ENCODE measurements at places on chromosomes 2 and 18.

GRCh38 chr18:45280481-45281276, 334.6 kb upstream of the SLC14A2 start:
- no peak for DNase-seq

- DNase-seq, result no peak
Observed at GRCh38 chr18:55795101-55795669, 207.2 kb upstream of the TCF4 start.

DNA sequence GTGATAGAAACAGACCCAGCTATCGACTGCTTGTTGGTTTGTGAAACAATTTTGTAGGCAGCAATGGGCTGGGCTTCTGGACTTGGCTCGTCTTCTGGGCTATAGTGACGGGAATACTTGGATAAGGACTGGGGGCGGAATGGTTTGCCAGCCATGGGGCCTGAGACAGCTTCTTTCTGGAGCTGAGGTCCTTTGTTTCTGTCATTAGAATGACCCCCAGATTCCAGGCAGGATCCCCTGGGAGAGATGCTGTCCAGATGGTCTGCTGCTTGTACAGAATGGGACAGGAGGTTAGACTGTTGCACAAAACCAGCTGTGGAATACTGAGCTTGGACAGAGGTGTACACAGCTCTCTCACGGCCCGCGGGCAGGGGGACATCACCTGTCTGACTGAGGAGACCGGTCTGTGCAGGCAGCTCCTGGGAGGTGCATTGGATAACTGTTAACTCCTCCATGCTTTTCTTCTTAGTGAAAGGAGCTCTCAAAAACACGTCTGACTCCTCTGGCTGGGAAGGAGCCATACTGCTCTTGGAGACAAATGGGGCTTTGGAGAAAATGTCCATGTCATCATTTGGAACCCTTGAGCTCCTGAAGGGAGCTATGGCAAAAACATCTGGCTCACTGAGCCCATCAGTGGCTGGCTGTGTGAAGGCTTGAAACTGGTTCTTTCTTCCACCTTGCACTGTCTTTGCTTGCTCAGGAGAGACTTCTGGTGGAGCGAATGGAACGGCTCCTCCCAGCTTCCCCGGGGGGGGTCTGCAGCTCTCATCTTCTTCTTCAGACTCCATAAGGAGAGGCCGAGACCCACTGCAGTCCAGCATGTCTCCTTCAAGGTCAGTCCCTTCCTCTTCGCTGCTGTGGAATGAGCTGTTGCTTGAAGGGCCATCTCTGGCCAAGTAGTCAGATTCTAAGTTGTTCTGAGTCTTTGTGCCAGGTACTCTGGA, 28.6 kb upstream of the NFU1 start:
- DNase-seq, result no peak

- no peak for DNase-seq
Observed at GRCh38 chr2:232319067-232319802, 59.3 kb upstream of the ALPP start.

DNA sequence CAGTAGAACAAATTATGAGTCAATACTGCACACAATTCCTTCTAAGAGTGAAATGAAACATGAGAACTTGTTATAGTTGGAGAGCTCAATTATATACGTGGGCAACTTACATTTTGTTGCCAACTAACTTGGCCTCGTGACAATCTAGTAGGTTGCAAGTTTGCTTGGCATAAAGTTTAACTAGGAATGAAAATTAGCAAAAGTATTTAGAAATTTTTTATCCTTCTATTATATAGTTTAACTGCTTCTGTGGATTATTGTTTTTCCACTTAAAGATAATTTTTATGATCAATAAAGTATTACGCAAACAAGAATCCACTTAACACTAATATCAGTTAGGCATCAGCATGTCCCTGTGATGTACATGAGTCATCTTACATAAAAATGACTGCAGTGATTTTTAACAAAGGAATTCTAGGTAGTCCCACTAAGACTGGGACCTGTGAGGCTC, 41.1 kb downstream of the FAM124B start:
- no peak for DNase-seq

- no peak for DNase-seq
Observed at GRCh38 chr2:199710551-199710950, 140.4 kb downstream of the FTCDNL1 start.

GRCh38 chr2:96697476-96697875, 42.4 kb downstream of the LMAN2L start:
- no peak for DNase-seq

GRCh38 chr18:76259096-76259495, 235.9 kb downstream of the ZNF516 start:
- no peak for DNase-seq

DNA sequence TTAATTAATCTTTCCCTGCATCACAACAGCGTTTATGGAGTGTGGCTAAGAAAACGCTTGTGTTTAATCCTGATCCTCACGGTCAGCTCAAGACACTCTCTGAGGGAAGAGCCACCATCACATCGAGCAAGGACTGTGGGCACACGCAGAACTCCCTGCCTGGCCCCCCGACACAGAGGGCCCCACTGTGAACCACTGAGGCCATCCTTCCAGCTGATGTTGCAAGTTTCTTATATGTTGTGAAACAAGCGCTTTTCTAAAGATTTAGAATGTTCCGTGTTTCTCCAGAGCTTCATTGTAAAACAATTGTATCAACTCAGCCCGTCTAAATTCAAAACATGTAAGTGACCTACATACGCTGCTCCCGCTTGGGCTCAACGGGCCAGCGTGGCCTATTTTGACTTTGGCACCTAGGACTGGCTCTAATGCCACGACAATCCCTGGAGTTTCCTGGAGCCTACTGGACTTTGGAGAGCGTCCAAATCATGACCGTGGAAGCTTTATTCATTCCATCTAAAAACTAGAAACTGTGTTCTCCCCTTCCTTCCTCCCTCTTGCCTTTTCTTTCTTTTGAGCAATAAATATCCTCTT, 34.9 kb downstream of the SERPINE2 start:
- no peak for DNase-seq

DNA sequence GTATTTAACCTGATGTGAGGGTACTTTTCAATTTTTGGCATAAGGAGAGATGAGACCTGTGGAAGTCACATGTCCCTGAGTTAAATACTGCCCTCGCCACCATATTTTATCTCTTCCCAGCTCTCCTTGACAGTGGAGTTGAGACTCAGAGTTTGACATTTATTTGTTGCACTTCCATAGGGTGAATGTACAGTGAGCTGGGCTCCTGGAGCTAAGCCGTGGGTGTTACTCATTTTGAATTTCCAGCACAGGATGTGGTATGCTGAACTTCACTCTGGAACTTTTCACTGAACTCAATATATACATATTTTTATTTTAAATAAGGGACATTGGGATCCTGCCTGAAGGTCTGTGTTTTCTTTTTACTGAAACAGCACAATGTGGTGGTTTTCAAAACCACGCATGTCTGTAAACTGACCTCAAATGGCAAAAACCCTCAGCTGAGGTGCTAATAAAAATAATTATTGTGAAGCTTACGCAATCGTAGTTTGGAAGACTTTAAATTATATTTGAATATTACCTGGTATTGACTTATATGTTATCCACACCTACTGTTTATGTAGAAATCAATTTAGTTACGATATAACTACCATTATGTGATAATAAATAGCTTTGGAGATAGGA, 12.1 kb downstream of the RNF144A start:
- DNase-seq, result no peak

- DNase-seq, result no peak
Observed at GRCh38 chr18:74273394-74273793, 18.4 kb downstream of the CYB5A start.

GRCh38 chr18:68699043-68699442, 15.9 kb downstream of the TMX3 start:
- DNase-seq, result no peak

DNA sequence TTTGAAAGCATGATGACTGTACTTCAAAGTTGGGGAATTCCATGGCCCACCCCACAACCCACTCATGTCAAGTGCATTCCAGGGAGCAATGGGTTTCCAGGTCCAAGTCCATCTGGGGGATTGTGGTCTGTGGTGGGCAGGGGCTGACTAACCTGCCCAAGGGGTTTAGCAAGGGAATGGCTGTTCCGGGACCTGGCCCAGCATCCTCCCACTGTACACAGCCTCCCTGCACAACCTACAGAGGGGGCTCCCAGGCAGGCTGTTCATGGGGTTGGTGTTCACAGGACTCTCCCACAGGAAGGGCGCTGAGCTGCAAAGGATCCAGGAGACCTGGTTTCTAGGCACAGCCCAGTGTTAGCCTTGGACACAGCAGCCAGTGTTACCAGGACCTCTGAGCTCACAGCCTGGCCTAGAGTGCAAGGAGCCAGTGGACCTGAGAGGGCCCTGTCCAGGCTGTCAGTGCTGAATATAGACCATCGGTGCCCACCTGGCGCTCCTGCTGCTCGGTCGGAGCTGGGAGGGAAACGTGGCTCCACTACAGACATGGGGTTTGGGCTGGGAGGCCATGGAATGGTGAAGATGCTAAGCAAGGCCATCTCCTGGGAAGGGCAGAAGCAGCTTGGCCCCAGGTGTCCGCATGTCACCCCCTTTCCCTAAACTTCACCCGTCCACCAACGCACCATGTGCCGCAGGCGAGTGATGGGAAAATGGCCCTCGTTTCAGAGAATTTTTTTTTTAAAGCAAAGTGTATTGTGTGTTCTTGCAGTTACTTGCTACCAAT, 317.2 kb downstream of the GBX2 start:
- no peak for DNase-seq

- DNase-seq, result no peak
Observed at GRCh38 chr2:141317986-141318385, 812.8 kb downstream of the LRP1B start.

GRCh38 chr2:175957845-175958244, 44.2 kb downstream of the LNPK start:
- DNase-seq, result no peak

- no peak for DNase-seq
Observed at GRCh38 chr2:39550701-39551285, 113.7 kb upstream of the MAP4K3 start.

- no peak for DNase-seq
Observed at GRCh38 chr2:241376808-241377207, 20.7 kb downstream of the FARP2 start.

- no peak for DNase-seq
Observed at GRCh38 chr2:198641161-198641560, 816.6 kb downstream of the SATB2 start.

- DNase-seq, result no peak
Observed at GRCh38 chr2:120702801-120703200, 32.9 kb upstream of the GLI2 start.

DNA sequence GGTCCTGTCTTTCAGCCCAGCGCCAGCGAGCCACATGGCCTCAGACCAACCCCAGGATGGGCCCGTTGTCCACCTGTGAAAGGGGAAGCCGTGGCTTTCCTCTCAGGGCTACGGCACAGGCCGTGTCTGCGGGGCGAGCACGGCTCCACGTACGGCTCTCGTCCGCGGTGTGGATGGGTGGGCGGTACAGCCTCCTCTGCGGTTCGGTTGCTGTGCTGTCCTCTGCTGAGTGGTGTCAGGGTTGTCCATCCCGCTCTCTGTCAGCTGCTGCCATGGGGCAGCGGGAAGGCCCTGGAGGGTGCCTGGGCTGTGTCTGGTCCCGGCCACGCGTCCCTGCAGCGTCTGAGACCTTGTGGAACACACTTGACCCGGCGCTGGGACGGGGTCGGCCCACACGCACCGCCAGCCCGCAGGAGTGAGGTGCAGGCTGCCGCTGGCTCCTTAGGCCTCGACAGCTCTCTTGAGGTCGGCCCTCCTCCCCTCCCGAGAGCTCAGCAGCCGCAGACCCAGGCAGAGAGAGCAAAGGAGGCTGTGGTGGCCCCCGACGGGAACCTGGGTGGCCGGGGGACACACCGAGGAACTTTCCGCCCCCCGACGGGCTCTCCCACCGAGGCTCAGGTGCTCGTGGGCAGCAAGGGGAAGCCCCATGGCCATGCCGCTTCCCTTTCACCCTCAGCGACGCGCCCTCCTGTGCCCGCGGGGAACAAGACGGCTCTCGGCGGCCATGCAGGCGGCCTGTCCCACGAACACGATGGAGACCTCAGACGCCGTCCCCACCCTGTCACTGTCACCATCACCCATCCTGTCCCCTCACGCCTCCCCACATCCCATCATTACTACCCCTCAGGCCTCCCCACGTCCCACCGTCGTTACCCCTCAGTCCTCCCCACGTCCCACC, 128.7 kb downstream of the NFATC1 start:
- DNase-seq, result no peak

GRCh38 chr2:199462347-199462955, 4.7 kb upstream of the SATB2 start:
- DNase-seq, result no peak

DNA sequence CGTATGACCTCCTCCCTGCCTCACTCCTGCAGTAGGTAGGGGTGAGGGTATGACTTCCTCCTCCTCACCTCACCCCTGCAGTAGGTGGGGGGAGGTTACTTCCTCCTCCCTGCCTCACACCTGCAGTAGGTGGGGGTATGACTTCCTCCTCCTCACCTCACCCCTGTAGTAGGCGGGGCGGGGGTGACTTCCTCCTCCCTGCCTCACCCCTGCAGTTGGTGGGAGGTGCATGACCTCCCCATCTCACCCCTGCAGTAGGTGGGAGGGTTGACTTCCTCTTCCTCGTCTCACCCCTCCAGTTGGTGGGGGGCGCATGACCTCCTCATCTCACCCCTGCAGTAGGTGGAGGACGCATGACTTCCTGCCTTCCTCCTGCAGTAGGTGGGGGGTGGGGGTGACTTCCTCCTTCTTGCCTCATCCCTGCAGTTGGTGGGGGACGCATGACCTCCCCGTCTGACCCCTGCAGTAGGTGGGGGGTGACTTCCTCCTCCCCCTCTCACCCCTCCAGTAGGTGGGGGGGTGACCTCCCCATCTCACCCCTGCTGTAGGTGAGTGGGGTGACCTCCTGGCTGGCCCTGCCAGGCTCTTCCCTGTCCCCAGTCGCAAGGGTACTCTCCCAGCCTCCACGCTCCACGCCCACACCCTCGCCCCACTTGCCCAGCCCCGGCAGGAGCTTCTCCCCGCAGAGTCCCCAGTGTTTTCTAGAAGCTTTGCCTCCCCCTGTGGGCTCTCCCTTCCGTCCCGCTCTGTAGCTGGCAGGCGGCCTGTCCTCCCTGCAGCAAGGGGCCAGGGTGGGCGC, 39.3 kb downstream of the TSHZ1 start:
- peak; percentile 15 for DNase-seq

DNA sequence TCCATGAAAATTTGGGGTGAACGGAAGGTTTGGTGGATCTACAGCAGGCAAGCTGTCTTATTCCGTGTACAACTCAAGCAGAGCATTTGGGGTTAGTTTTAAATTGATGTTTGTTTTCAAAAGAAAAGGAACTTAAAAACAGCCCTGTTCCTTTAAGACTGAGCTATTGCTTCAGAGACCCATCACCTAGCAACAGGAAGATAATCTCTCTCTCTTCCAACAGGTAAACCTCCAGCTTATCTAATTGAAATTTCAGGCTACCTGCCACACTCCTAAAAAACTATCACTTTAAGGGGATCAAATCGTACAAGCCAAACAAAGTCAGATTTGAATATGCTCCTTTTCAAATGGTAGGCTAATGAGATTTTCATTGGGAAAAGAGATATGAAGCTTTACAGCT, 101.8 kb downstream of the RNF152 start:
- DNase-seq, result no peak

GRCh38 chr2:240646900-240647502, 21.7 kb downstream of the GPR35 start:
- no peak for DNase-seq

- no peak for DNase-seq
Observed at GRCh38 chr2:236250286-236250685, 13.9 kb downstream of the ASB18 start.

GRCh38 chr2:9408641-9409151, 14.6 kb downstream of the ITGB1BP1 start:
- DNase-seq, result no peak

Measured in activated naive CD4-positive, alpha-beta T cell (primary cell).